ENCODE measurements at places on chromosomes 16 and 17.

GRCh38 chr16:64280317-64280716 lies 841.5 kb downstream of the CDH11 start:
- no peak for DNase-seq

DNA sequence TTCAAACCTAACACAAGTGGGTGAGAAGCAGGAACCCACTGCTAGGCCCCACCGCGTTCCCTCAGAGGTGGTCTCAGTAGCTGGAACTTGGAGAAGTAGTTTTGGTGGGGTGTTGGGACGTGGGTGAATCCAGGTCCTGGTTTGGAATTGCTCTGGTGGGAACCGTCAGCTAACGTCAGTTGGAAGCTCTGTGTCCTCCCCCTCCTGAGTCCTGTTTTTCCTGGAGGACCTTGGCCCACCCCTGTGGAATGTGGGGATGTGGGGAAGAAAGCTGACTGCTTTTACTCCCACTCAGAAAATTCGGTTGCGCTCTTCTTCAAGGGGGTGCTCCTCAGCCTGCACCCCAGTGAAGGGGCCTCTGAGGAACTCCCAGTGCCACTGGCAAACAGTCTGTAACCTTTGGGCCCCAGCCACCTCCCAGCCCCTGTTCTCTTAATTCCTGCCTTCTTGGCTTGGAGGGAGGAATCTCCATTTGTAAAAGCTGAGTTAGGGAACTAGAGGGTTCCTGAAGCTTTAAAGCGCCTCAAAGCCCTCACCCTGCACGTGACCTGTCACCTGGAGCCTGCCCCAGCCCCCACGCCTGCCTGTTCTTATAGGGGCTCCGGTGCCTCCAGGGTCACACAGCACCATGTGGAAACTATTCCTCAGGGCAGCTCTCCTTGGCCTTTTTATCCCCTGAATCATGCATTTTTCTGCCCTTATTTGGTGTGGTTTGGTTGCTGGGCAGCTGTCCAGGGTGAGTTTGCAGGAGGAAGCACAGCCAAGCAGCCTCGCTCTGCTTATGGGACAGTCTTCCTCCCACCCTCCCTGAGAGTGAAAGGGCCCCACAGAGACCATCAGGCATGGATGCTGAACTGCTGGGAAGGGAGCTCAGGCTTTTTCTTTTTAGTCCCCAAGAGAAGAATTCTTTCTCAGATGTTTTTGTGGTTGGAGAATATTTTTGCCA lies 16.2 kb upstream of the NAGLU start:
- DNase-seq = no peak

- peak; percentile 4 for DNase-seq
Observed at GRCh38 chr17:58755577-58756245, at the start of gene PPM1E. Gene PPM1E, plus strand, starts transcription at chr17:58755854.

- no peak for DNase-seq
Observed at GRCh38 chr17:1931844-1932579, 93.1 kb downstream of the RTN4RL1 start.

GRCh38 chr17:41060052-41060604 lies at the start of gene KRTAP2-3:
Gene KRTAP2-3, minus strand, starts transcription at chr17:41060114. Its CDS starts 64 bp downstream, at chr17:41060050.
- no peak for DNase-seq

DNA sequence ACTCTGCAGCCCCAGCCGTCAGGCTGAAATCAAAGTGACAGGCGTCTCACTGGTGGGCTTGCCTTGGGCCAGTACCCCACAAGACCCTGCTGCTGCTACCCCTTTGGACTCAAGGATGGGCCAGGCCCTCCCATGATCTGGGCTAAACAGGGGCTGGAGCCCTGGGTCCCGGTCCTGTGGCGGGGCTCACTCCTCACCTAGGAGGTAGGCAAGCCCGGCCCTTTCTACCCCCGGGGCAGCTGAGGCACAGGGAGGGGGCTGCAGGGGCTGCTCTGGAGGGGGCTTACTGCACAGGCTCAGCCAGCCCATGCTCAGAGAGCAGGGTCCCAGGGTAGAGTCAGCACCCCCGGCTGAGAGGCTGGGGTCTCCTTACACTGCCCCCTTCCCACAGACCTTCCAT lies 23.6 kb downstream of the KATNB1 start:
- no peak for DNase-seq

DNA sequence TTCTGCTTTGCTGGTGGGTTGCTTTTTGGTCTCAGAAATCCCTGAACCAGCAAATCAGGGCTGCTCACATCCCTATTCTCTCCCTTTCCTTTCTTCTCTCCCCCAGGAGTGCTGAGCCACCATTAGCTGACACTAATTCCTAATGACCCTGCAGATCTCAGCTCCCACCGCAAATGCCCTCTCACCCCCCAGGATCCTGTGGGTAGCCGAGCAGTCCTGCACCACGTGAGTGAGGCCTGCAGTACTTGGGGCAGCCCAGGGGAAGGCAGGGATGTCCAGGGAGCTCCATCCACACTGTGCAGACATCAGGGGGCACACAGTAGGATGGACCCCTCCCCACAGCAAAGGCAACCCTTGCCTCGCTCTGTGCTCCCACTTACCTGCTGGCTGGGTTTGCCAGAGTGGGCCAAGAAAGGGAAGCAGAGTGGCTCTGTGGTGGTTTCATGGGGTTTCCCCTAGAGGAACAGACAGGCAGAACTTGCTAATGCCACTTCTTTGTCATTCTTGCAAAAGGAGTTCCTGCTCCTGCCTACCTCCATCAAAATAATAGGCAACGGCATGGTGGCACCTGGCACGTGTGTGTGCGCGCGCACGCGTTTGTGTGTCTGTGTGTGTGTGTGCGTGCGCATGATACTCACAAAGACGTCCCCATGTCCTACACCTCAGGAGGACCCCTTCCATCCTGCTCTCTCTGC lies 135.6 kb downstream of the GAS7 start:
- no peak for DNase-seq

- DNase-seq = no peak
Observed at GRCh38 chr17:27390540-27390939, 65.7 kb upstream of the KSR1 start.

GRCh38 chr17:76163919-76164318 lies 22.9 kb upstream of the FOXJ1 start:
- no peak for DNase-seq

GRCh38 chr16:21565507-21565860 lies 33.9 kb upstream of the METTL9 start:
- no peak for DNase-seq

DNA sequence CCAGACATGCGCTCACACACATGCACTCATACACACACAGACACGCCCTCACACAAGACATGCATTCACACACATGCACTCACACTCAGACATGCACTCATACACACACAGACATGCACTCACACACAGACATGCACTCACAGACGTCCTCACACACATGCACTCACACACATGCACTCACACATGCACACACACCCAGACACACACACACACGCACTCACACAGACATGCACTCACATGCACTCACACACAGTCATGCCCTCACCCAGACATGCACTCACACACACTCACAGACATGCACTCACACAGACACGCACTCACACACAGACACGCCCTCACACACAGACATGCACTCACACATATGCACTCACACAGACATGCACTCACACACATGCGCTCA lies 2.1 kb upstream of the ZNF469 start:
- DNase-seq = no peak

DNA sequence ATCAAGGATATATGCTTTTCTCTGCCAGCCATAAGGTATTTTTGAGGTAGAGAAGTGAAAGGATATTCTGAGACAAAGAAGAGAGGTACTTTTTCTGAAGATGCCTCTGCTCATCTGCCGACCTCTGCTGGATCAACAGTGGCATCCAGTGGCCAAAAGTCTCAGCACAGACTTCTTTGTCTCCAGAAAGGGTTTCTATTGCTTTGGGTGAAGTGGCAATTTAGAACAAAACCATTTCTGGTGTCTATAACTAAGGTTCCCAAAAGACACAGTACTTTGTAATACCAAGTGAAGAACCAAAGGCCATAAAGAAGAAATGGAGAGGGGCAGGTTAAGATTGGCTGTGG lies 155.2 kb upstream of the C17orf78 start:
- no peak for DNase-seq

- no peak for DNase-seq
Observed at GRCh38 chr16:67215706-67216105, 11.2 kb upstream of the TMEM208 start.

- no peak for DNase-seq
Observed at GRCh38 chr17:57489321-57489720, 233.0 kb downstream of the MSI2 start.

DNA sequence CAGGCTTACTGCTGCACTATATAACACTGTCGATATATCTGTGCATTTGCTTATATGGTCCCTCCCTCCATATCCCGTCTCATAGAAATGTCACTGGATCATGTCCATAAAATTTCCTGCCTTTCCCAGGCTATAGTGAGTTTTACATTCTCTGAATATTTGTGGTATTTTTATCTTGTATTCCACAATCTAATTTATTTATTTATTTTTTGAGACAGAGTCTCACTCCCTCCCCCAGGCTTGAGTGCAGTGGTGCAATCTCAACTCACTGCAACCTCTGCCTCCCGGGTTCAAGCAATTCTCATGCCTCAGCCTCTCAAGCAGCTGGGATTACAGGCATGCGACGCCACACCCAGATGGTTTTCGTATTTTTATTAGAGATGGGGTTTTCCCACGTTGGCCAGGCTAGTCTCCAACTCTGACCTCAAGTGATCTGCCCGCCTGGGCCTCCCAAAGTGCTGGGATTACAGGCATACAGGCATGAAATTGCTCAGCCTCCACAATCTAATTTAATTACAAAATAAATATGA lies 12.9 kb downstream of the TRIM37 start:
- no peak for DNase-seq

All from stimulated activated CD8-positive, alpha-beta memory T cell treated with anti-CD3 and anti-CD28 coated beads, Interleukin-4, amount 100 ng/mL, for 4 hours (primary cell).